ENCODE measurements at places on chromosomes 5 and 9. TPM values are rescaled to one million over a fixed set of nuclear protein-coding genes. Genes with fewer than 3 reads are reported as not detected.
A peak's percentile ranks its signal among the peaks of the same experiment; 100 is the strongest.

DNA sequence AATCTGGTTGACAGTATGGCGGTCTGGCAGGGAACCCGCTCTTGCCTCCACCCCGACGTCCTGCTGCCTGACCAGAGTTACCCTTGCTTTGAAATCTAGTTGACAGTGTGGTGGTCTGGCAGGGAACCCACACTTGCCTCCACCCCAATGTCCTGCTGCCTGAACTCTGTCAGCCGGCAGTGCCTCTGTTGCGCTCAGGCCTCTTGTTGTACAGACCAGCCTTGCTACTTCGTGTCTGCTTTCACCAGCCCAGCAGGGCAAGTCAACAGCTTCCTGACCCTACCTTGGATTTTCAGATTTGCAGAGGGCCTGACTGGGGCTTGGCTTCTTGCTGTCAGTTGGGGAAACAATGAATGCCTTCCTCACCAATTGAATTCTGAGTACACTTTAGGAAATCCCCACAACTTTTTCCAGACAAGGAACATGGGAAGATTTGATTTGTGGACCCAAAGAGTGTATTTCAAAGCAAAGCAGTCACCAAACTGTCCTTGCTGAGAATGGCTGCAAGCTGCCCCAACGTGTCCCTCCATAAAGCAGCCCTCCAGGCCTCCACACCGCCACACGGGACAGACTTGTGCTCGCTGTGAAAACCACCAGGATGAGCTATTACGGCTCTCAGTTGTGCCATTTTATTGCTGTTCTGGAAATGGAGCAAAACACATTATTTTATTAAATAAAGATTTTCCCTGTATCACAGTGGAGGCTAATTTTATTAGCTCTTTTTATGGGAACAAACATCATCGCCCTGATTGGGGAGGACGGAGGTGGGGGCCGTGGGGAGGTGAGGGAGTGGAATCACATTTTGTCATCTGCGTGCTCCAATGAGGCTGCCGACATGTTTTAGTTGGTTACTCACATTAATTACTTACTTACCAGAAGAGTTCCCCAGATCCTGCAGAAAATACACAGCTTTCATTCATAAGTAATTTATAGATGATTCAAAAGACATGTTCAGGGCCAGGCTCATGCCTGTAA, 189.3 kb downstream of the AOPEP start:
- no peak overlapping the region for H3K27ac ChIP-seq
- H3K4me1 ChIP-seq, result peaks cover 27% of the 10 kb centered on the region
- DNase-seq, result peak; percentile 14
- no peaks in the 10 kb centered on the region for H3K27me3 ChIP-seq
- H3K4me3 ChIP-seq, result no peak overlapping the region

Gene EGFLAM
- polyA plus RNA-seq, result 37.5 TPM

DNA sequence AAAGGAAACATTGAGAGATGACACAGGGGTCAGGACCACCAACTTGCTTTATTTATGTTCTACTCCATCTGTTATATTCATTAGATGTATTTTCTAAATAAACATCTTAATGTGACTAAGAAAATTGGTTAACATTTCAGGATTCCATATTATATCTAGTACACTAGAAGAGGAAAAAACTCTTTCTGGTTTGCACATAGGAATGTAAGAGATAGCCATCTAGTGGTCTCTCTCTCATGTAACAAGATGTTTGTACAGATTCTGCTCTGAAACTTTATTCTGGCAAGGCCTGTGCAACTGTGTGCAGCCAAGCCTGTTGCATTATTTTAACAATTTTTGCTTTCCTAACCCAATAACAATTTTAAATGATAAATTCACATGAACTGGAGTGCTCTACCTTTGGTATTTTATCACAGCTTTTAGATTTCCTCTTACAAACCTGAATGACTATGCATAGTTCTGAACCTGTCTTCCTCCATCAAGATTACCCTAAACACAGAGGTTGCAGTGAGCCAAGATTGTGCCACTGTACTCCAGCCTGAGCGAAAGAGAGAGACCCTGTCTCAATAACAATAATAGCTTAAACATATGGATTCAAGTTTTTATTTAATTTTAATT, 148.2 kb downstream of the GIN1 start:
- H3K4me3 ChIP-seq, result no peak overlapping the region
- no peak overlapping the region for H3K27ac ChIP-seq
- no peaks in the 10 kb centered on the region for H3K4me1 ChIP-seq
- no peaks in the 10 kb centered on the region for H3K27me3 ChIP-seq
- no peak for DNase-seq

GRCh38 chr9:121944711-121945191, 148.4 kb downstream of the TTLL11 start:
- no peaks in the 10 kb centered on the region for H3K36me3 ChIP-seq
- no peak for DNase-seq
- no peak overlapping the region for H3K27ac ChIP-seq
- H3K27me3 ChIP-seq, result no peaks in the 10 kb centered on the region
- no peak overlapping the region for H3K4me3 ChIP-seq
- H3K4me1 ChIP-seq, result no peaks in the 10 kb centered on the region

- no peak overlapping the region for H3K4me3 ChIP-seq
- no peak overlapping the region for H3K27ac ChIP-seq
- no peaks in the 10 kb centered on the region for H3K36me3 ChIP-seq
- DNase-seq, result no peak
These were observed 453.5 kb downstream of the CAAP1 start for GRCh38 chr9:26439061-26439624.

- DNase-seq, result no peak
- H3K27ac ChIP-seq, result no peak overlapping the region
- H3K36me3 ChIP-seq, result no peaks in the 10 kb centered on the region
These were observed 236.3 kb downstream of the NSG2 start for GRCh38 chr5:174281855-174282254.

Gene SLC25A48
- polyA plus RNA-seq, result not detected

DNA sequence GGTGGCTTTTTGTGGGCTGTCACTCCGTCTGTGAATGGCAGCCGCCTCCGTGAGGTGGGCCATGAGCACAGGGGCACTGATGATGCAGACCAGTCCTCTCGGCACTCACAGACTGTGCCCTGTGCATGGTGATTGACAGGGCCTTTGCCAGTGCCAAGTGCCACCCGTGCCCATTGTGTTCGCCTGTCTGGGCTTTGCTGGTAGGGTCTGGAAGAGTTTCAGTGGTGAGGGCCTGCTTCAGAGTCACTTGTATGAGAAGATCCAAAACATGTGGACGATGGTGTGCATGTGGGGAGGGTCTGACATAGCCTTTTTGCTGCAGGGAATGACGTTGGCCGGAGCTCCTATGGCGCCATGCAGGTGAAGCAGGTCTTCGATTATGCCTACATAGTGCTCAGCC, 34.9 kb downstream of the TENT4A start:
- no peak overlapping the region for H3K27ac ChIP-seq
- no peaks in the 10 kb centered on the region for H3K4me1 ChIP-seq

GRCh38 chr5:14097998-14098471, 45.1 kb upstream of the TRIO start:
- no peaks in the 10 kb centered on the region for H3K4me1 ChIP-seq
- H3K27ac ChIP-seq, result no peak overlapping the region
- DNase-seq, result no peak
- H3K27me3 ChIP-seq, result no peaks in the 10 kb centered on the region
- no peaks in the 10 kb centered on the region for H3K36me3 ChIP-seq
- no peak overlapping the region for H3K4me3 ChIP-seq

Gene TEK
- 22.2 TPM for polyA plus RNA-seq

GRCh38 chr5:1464096-1464446, 18.8 kb upstream of the SLC6A3 start:
- H3K27me3 ChIP-seq, result no peaks in the 10 kb centered on the region
- no peak overlapping the region for H3K4me3 ChIP-seq
- no peaks in the 10 kb centered on the region for H3K4me1 ChIP-seq
- H3K36me3 ChIP-seq, result no peaks in the 10 kb centered on the region
- H3K27ac ChIP-seq, result no peak overlapping the region

GRCh38 chr5:109660301-109660700, 29.4 kb upstream of the MAN2A1 start:
- no peaks in the 10 kb centered on the region for H3K27me3 ChIP-seq
- DNase-seq, result no peak
- H3K4me1 ChIP-seq, result no peaks in the 10 kb centered on the region
- H3K4me3 ChIP-seq, result no peak overlapping the region
- H3K27ac ChIP-seq, result no peak overlapping the region

Gene PCDHB13
- 3.1 TPM for polyA plus RNA-seq

Gene ZNF883
- 2.1 TPM for polyA plus RNA-seq

GRCh38 chr5:39616131-39616530, 191.4 kb upstream of the DAB2 start:
- no peaks in the 10 kb centered on the region for H3K27me3 ChIP-seq
- H3K4me1 ChIP-seq, result no peaks in the 10 kb centered on the region
- DNase-seq, result no peak
- no peak overlapping the region for H3K27ac ChIP-seq

DNA sequence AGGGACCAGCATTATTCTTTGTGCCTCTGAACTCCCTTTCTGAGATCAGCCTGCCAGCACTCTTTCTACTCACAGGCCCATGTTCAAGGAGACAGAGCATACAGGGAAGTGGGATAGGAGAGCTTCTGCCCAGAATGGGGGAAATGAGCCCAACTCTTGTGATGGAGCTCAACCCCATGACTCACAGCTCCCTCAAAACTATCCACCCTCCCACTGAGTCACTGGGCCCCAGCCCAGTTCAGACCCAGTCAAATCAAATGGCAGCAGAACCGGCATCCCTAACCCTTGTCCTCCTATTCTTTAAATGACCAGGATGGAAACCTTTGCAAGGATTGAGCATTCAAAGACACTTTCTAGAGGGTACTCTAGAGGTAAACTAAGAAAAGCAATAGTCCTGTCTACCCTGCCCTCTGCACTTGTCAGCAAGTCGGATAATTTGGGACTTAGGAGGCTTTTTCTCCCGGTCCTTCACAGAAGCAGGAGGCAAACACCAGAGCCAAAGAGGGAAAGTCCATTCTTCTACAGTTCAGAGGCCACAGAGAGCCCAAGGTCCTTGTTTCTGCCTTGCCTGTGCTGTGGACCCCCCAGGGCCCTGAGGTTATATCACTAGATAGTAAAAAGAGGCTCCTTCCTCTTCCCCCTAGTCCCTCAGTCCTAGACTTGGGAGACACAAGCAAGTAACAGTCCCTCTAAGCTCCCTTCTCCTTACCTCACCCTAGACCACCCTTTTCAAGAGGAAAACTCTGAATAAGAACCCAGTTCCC, 3.2 kb downstream of the ATOSB start:
- H3K36me3 ChIP-seq, result no peaks in the 10 kb centered on the region
- H3K27me3 ChIP-seq, result no peaks in the 10 kb centered on the region
- no peak for DNase-seq

Gene BSPRY
- polyA plus RNA-seq, result 0.11 TPM

GRCh38 chr5:80069918-80070318, 34.8 kb downstream of the THBS4 start:
- no peak overlapping the region for H3K4me3 ChIP-seq
- no peaks in the 10 kb centered on the region for H3K27me3 ChIP-seq
- peaks cover 8% of the 10 kb centered on the region for H3K4me1 ChIP-seq
- no peak overlapping the region for H3K27ac ChIP-seq
- no peaks in the 10 kb centered on the region for H3K36me3 ChIP-seq

Gene WDR31
- polyA plus RNA-seq, result 1.9 TPM

Measured in ovary (tissue), 10 donors.